ENCODE measurements at places on chromosomes 2 and 18. TPM values are rescaled to one million over a fixed set of nuclear protein-coding genes. Genes with fewer than 3 reads are reported as not detected.
A peak's percentile ranks its signal among the peaks of the same experiment; 100 is the strongest.

Gene SERPINB3
- total RNA-seq: 1.7 TPM

- no peaks in the 10 kb centered on the region for H3K4me1 ChIP-seq
- DNase-seq: no peak
- no peak overlapping the region for H3K27ac ChIP-seq
- H3K27me3 ChIP-seq: no peaks in the 10 kb centered on the region
- H3K36me3 ChIP-seq: no peaks in the 10 kb centered on the region
- H3K4me3 ChIP-seq: no peak overlapping the region
Observed at GRCh38 chr2:38174131-38174530, 98.2 kb upstream of the CYP1B1 start.

Gene PLGLB1
- total RNA-seq: 1.2 TPM

GRCh38 chr2:73070643-73071359 lies 711 bp downstream of the SFXN5 start:
- no peak overlapping the region for H3K27ac ChIP-seq
- peaks cover 4% of the 10 kb centered on the region for H3K4me1 ChIP-seq
- H3K4me3 ChIP-seq: peak overlapping the region; percentile 92
- peaks cover 5% of the 10 kb centered on the region for H3K36me3 ChIP-seq

GRCh38 chr2:230537531-230537976 lies 121.6 kb downstream of the SP100 start:
- H3K27ac ChIP-seq: no peak overlapping the region
- DNase-seq: no peak
- H3K27me3 ChIP-seq: no peaks in the 10 kb centered on the region
- H3K4me3 ChIP-seq: no peak overlapping the region

DNA sequence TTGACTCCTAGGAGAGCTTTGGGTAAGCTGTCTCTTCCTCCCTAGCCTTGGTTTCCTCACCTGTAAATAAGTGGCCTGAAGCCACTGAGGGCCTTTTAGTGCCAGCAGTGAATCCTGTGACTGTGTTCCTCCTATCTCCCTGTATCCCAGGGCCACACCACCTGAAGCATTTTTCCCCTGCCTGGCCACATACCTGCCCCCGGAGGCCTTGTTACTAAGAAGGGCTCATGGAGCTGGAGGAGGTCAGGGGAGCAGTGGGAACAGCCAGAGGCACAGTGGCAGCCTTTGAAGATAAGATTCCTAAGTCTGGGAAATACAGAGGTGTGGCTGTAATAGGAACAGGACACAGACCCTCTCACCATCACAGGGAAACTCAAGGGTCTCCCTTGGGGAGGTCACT lies 162.4 kb downstream of the SMAD7 start:
- no peak overlapping the region for H3K4me3 ChIP-seq
- no peak for DNase-seq
- no peaks in the 10 kb centered on the region for H3K4me1 ChIP-seq
- H3K27me3 ChIP-seq: no peaks in the 10 kb centered on the region
- no peak overlapping the region for H3K27ac ChIP-seq

Gene BOLL
- total RNA-seq: not detected

Data from H9 (cell line).